A549 treated with ZK216348 at 1 μM for 4 hours (cell line): ENCODE measurements at places on chromosomes 7 and 10. TPM values are rescaled to one million over a fixed set of nuclear protein-coding genes. Genes with fewer than 3 reads are reported as not detected.

The TIMM23 gene
- total RNA-seq = 142 to 187 TPM (median 151 TPM) in 5 replicates

The CALHM2 gene
- total RNA-seq = 3.1 to 7.0 TPM (median 4.8 TPM) in 5 replicates

The CAV1 gene
- total RNA-seq = 448 to 635 TPM (median 529 TPM) in 5 replicates

The C10orf105 gene
- not detected in 5 replicates for total RNA-seq

The SSMEM1 gene
- not detected in 5 replicates for total RNA-seq

The LRRC4 gene
- total RNA-seq = not detected in 5 replicates

The LIPJ gene
- not detected in 5 replicates for total RNA-seq

The PLXNA4 gene
- total RNA-seq = 0.49 to 1.6 TPM (median 0.74 TPM) in 5 replicates

The KIF20B gene
- total RNA-seq = 8.8 to 17.8 TPM (median 14.2 TPM) in 5 replicates

The MACROH2A2 gene
- total RNA-seq = 24.8 to 28.7 TPM (median 28.0 TPM) in 5 replicates

The ARHGAP19 gene
- total RNA-seq = 4.1 to 6.3 TPM (median 5.4 TPM) in 5 replicates

The ADARB2 gene
- total RNA-seq = not detected in 5 replicates

The NUTM2D gene
- total RNA-seq = 0.73 to 1.7 TPM (median 1.3 TPM) in 5 replicates

The SOSTDC1 gene
- total RNA-seq = not detected in 5 replicates

The NXPH1 gene
- not detected in 5 replicates for total RNA-seq

The EPO gene
- total RNA-seq = not detected in 5 replicates

The OR2A5 gene
- total RNA-seq = not detected in 5 replicates

The AUTS2 gene
- 2.3 to 5.9 TPM (median 4.3 TPM) in 5 replicates for total RNA-seq

The ZNF438 gene
- 1.5 to 2.3 TPM (median 1.6 TPM) in 5 replicates for total RNA-seq

The ADCY1 gene
- total RNA-seq = 1.4 to 2.9 TPM (median 2.2 TPM) in 5 replicates

The OPN4 gene
- total RNA-seq = not detected in 5 replicates

The IFIT3 gene
- total RNA-seq = 3.8 to 7.2 TPM (median 4.9 TPM) in 5 replicates

The ITGA8 gene
- total RNA-seq = 0.02 TPM in 1 of 5 replicates, not detected in the others
